NCI-H1048 (cell line): ENCODE measurements at places on chromosomes 16 and 17.

GRCh38 chr17:82241183-82241925 is 12.5 kb downstream of the SLC16A3 start:
- DNase-seq, result no peak

DNA sequence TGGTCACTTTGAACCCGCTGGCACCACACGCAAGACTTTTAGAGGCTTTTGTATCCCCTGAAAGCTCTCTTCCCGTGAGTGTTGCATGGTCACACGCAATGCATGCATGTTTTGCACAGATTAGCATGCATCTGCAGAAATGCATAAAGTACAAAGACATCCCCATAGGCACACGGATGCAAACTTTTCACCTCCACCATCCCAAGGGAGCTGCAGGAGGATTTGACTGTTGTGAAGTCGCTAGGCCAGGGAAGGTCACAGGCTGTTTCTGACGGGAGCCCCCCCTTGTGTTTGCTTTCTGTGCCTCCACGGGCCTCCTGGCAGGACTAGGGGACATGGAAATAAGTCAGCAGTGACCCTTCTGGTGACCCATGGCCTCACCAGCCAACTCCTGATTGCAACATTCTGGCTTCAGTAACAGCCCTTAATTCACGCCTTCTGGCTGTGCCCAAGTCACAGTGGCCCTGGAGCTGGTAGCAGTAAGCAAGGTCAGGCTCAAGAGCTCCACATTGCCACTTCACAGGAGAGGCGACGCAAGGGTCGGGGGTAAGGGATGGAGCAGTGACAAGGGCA is 45.1 kb downstream of the SOX9 start:
- no peak for DNase-seq

- no peak for DNase-seq
Measured at GRCh38 chr16:55736671-55737070, 80.9 kb downstream of the SLC6A2 start.

GRCh38 chr17:57294101-57294500 is 37.8 kb downstream of the MSI2 start:
- DNase-seq, result no peak

DNA sequence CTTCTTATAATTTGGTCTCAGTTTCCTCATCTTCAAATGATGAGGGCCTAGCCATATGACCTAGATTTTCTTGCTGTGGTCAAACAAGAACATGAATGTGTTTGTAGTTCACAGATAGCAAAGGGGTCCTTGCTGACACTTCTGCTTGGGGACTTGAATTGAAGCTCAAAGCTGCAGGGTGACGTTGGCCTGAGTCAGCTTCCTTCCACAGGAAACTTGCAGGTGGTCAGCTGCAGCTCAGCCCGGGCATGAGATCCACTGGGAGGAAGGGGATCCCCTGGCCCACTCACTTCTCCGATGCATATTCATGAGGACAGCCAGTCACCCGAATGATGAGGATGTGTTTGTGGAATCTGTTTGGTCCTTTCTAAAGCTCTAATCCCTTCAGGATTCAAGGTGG is 42.6 kb upstream of the AXIN2 start:
- no peak for DNase-seq

DNA sequence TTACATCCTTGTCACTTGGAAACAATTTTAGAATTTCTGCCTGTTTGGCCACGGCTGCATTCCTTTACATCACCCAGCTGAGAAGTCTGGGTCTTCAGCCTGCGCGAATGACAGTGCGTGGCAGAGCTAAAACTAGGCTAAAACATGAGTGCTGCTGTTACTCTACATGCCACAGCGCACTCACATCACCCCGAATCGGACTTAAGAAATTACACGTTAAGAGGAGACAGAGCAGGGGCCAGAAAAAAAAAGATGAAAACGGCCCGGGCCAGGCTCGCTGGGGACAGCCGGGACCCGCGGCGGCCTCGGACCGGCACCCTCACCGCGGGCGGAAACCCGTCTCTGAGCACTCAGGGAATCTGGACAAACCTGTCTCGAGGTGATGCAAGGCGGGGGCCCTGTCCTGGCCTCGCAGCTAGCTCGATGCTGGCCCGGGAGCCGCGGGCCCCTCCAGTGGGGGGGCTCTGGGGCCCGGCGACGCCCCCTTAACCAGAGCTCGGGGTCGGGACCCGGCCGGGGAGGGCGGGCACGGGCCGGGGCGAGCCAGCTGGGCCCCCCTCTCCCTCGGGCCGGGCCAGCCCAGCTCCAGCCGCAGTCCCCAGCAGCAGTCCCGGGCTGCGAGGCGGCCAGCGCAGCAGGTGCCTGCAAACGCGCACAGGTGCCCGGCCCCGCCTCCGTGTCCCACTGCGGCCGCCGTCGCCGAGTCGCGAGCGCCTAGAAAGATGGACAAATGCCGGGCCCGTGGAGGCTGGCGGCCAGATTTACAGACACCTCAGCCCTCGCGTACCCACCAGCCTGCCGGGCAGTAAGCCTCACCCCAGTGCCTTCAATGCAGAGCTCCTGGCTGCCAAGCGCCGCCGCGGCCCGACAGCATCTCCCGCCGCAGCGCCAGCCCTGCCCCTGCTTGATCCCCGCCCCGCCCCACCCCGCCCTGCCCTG is at the start of gene AKTIP:
Gene AKTIP (minus strand): TSS at position 879 of the 939 bp plus-strand sequence. CDS start 2,950 bp downstream, outside the sequence.
- no peak for DNase-seq

GRCh38 chr17:44198721-44199552 is 747 bp downstream of the ATXN7L3 start:
- no peak for DNase-seq

- DNase-seq, result no peak
Measured at GRCh38 chr16:13448346-13448745, 471.6 kb upstream of the ERCC4 start.

GRCh38 chr17:45200701-45201100 is 21.0 kb upstream of the FMNL1 start:
- no peak for DNase-seq

DNA sequence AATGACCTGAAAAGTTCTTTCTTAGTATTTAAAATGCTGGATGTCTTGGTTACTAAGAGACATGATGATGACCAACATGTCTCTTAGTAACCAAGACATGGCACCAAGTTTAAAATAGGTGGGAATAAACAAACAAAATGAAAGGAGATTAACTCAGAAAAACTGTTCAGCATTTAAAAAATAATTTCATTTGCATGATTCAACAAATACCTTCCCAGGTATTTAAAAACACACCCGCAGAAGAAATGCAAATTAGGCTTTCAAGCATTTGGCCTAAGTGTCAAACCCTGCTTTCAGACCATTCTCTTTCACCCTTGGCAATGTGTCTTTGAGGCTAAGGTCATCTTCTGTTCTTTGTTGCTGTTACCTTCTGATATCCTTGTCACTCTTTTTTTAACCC is 91.4 kb upstream of the CORO6 start:
- DNase-seq, result no peak

- DNase-seq, result no peak
Measured at GRCh38 chr17:80986046-80986445, 5.6 kb upstream of the CHMP6 start.
